Ureter (tissue), 1 donor: ENCODE measurements at places on chromosomes 2 and 18. TPM values are rescaled to one million over a fixed set of nuclear protein-coding genes. Genes with fewer than 3 reads are reported as not detected.

The RNF152 gene
- 52.9 TPM for total RNA-seq

The SLC14A1 gene
- 136 TPM for total RNA-seq

The PTPRN gene
- total RNA-seq, result not detected

The ZSWIM2 gene
- total RNA-seq, result not detected

The FAM117B gene
- 20.6 TPM for total RNA-seq

The CPLX4 gene
- not detected for total RNA-seq

The MTCL1 gene
- total RNA-seq, result 150 TPM

The NAT8 gene
- not detected for total RNA-seq

The REEP1 gene
- total RNA-seq, result 15.5 TPM

The ADNP2 gene
- total RNA-seq, result 28.0 TPM

The CAPN10 gene
- 34.4 TPM for total RNA-seq

The ALKAL2 gene
- 1.9 TPM for total RNA-seq

The MC4R gene
- total RNA-seq, result not detected

The GNLY gene
- total RNA-seq, result 1.9 TPM

The FMNL2 gene
- 31.8 TPM for total RNA-seq

The THUMPD2 gene
- total RNA-seq, result 24.6 TPM

The NT5C1B gene
- total RNA-seq, result not detected

The TGFBRAP1 gene
- total RNA-seq, result 22.9 TPM

The NTSR2 gene
- not detected for total RNA-seq

The GCG gene
- total RNA-seq, result not detected

The LRRC30 gene
- total RNA-seq, result not detected

The CGREF1 gene
- 1.9 TPM for total RNA-seq

The C1QL2 gene
- total RNA-seq, result not detected

The RAB6C gene
- total RNA-seq, result 0.34 TPM

The MC2R gene
- 0.60 TPM for total RNA-seq

The SCG2 gene
- 0.39 TPM for total RNA-seq

The RTP5 gene
- 0.21 TPM for total RNA-seq

The CD207 gene
- 1.3 TPM for total RNA-seq
